Smooth muscle cell of the umbilical artery (primary cell): ENCODE measurements at places on chromosomes 6 and 20. TPM values are rescaled to one million over a fixed set of nuclear protein-coding genes. Genes with fewer than 3 reads are reported as not detected.

CGA gene
- not detected in 2 replicates for total RNA-seq

ECHDC1 gene
- total RNA-seq: 57.6 and 70.7 TPM in 2 replicates

CCN6 gene
- not detected in 2 replicates for total RNA-seq

FAM162B gene
- not detected in 2 replicates for total RNA-seq

PLEKHG1 gene
- 0.30 and 0.55 TPM in 2 replicates for total RNA-seq

SNRPB gene
- 99.8 and 135 TPM in 2 replicates for total RNA-seq

RPL7L1 gene
- total RNA-seq: 107 and 128 TPM in 2 replicates

SLC17A1 gene
- total RNA-seq: not detected in 2 replicates

FHL5 gene
- total RNA-seq: not detected in 2 replicates

NCOA3 gene
- total RNA-seq: 27.3 and 36.9 TPM in 2 replicates
